ENCODE measurements at places on chromosomes 4 and X.
A peak's percentile ranks its signal among the peaks of the same experiment; 100 is the strongest.

DNA sequence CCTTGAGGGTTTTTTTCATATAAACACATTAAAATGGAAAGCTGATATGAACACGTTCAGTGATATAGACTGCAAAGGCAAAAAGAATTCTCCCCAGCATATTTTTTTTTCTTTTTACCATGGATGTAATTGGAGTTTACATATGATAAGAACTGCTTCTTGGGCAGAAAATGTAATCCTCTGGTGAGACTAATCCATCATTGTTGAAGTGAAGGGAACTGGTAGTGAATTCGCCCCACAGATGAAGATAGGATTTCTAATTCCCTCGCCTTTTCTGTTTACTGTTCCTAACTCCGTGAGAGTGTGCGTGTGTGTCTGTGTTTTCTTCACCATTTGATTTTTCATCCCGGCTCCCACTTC, 88.9 kb downstream of the GPR143 start:
- DNase-seq: no peak

DNA sequence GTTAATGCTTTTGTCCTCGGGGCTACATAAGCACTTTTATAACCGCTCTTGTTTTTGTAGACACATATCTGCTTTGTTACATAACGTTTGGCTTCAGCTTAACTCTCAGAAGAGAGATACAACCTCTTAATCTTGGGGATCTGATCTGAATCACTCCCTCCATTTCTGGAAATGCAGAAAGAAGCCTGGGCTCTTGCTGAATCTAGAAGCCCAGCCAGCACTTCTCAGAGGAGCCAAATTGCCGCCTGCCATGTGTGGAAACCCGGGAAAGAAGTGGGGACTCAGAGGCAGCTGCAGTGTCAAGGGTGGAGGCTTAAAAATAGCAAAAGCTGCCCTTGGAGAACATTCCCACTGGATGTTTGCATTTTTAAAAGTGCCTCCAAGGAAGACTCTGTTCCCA, 69.3 kb upstream of the LDB2 start:
- no peak for DNase-seq

GRCh38 chr4:155904331-155904730, 835 bp downstream of the TDO2 start:
- no peak for DNase-seq

DNA sequence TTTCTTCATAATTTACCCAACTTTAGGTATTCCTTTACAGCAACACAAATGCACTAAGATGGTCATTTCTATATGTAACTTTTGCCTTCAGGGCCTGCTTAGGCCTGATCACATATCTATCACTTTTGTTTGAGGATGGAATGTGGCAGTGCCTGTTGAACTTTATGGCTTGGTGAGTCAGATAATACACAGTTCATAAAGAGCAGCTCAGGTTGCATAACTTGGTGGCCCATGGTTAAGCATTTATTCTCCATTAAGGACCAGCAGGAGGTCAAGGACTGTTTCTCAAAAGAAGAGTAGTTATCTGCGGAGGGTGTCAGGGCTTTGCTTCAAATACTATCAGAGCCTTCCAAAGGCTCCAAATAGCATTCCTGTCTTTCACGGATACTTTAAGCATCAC, 124.1 kb upstream of the PDHA2 start:
- DNase-seq: no peak

DNA sequence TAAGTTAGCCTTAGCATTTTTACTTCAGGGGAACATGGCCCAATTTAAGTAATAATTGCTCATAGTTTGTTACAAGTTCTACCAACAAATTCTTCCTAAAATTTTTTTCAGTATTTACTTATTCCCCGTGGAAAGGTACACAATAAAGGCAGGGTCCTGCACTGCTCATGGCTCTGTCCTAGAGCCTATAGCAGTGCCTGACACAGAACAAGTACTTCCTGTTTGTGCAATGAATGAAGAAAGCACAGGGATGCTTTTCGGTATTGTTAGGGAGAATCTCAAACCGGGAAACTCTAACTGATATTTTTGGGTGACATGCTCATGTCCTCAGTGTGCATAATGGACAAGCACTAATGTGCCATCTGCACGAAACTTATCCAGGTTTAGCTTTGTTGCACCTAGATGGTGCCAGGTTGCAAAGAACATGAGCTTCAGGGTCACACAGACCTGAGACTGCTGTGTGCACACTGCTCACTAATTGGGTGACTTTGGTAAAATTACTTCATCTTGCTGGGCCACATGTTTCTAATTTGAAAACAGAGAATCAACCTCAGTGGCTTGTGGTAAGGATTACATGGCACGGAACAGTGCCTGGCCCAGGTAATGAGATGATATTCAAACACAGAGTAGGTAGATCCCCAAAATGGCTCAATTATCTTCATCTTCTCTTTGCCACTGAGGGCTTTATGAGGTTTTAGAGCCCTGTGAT, 175.8 kb upstream of the NPY2R start:
- DNase-seq: no peak

- DNase-seq: no peak
These were observed 376.8 kb downstream of the BCOR start for GRCh38 chrX:39720945-39721344.

- no peak for DNase-seq
These were observed 65.8 kb downstream of the ARHGEF6 start for GRCh38 chrX:136714626-136715599.

GRCh38 chr4:31041853-31042252, 321.7 kb downstream of the PCDH7 start:
- DNase-seq: no peak

DNA sequence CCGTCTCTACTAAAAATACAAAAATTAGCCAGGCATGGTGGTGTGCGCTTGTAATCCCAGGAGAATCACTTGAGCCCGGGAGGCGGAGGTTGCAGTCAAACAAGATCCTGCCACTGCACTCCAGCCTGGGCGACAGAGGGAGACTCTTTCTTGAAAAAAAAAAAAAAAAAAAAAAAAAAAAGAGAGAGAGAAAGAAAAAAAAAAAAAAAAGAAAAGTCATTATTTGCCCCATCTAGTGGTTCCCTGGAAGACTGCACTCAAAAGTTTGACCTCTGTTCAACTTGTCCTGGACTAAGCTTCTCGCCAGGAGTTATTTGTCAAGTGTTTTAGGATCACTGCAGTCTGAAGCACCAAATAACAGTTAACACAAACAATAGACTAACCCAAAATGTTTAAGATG, 45.3 kb upstream of the KCTD8 start:
- DNase-seq: peak; percentile 31

GRCh38 chr4:152516156-152516555, 19.7 kb downstream of the FBXW7 start:
- no peak for DNase-seq

DNA sequence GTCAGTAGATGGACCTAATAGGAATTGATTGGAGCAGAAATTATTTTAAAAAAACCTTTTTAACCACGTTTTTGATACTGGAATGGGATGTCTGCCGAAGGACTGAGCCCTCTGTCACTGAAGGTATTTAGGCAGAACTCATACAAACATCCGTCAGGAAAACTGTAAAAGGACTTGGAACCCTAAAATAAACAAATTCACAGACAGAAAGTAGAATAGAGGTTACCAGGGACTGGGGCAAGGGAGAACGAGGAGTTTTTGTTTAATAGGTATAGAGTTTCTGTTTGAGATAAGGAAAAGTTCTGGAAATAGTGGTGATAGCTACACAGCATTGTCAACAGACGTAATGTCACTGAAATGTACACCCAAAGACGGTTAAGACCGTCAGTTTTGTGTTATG, 105.5 kb downstream of the BCOR start:
- DNase-seq: no peak

GRCh38 chrX:78957049-78957767, 12.0 kb downstream of the P2RY10 start:
- no peak for DNase-seq

- no peak for DNase-seq
These were observed 206.3 kb upstream of the ATP6AP2 start for GRCh38 chrX:40374486-40374885.

DNA sequence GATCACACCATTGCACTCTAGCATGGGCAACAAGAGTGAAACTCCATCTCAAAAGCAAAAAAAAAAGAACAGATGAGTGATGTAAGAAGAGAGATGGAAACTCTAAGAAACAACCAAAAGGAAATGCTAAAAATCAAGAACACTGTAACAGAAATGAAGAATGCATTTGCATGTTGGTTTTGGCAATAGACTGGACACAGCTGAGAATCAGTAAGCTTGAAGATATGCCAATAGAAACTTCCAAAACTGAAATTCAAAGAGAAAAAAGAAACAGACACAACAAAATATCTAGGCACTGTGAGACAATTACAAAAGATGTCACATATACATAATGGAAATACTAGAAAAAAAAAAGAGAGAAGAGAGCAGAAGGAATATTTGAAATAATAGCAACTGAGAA, 93.7 kb downstream of the BEND2 start:
- DNase-seq: no peak
